IMR-90 (cell line): ENCODE measurements at places on chromosomes 5 and 9. TPM values are rescaled to one million over a fixed set of nuclear protein-coding genes. Genes with fewer than 3 reads are reported as not detected.

- peak; percentile 13 for DNase-seq
Observed at GRCh38 chr9:123438821-123439220, 82.8 kb downstream of the CRB2 start.

DNA sequence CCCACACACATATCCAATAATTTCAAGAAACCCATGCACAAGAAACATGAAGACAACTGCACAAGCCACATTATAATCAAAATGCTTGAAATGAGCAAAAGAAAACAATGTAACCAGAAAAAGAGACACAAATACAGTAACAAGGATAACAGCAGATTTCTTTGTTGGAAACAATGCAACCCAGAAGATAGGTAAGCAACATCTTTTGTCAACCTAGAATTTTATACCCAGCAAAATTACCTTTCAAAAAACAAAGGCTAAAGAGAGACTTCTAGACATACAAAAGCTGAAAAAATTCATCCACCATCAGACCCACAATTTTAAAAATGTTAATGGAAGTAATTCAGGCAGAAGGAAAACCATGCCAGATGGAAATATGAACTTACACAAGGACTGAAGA, 5.0 kb upstream of the COL23A1 start:
- no peak for DNase-seq

DNA sequence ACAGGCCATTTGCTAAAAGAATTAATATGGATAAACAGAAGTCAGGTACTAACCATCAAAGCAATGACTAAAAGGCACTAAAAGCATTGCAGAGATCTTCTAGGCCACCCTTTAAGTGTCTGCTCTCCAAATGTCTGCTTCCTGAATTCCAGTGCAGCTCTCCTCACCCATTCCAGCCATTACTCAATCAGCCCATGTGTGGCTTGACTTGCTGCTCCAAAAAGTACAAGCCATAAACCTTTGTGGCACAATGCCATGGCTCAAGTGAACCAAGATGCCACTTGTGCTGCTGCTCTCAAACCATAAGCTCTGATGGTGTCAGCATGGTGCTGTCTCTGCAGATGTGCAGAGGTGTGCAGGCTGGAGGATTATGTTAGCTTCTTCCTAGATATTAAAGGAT, 290.2 kb upstream of the POU5F2 start:
- DNase-seq = peak; percentile 7

DNA sequence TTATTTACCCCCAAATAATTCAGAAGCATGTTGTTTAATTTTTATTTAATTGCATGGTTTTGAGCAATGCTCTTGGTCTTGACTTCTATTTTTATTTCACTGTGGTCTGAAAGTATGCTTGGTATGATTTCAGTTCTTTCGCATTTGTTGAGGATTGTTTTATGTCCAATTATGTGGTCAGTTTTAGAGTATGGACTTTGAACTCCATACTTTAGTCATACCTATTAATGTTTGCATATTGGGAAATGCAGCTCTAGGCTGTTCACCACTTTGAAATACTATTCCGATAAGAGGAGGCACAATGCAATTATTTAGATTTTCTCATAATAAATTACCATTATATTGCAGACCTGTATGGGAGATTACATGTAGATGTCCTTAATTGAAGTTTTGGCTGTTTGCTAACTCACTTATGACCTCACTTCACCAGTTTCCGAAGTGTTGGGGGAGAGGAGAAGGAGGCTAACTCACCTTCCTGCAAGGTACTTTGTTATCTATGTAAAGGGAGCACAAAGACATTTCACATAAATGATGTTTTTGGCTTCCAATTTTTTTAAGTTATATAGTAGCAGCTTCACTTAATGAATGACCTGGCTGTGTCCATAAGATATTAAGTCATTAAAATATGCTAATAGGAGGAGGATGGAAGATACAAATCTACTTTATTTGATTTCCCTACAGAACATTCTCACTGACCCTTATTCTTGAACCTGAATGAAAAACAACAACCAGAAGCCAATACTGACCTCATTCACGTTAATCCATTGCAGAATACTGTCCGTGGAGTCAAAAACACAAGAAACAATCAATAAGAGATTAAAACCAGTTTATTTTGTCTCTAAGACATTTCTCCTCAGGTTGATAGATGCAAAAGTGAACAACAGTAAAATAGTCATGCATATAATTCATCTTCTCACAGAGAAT, 970.3 kb upstream of the ARRDC3 start:
- peak; percentile 64 for DNase-seq

DNA sequence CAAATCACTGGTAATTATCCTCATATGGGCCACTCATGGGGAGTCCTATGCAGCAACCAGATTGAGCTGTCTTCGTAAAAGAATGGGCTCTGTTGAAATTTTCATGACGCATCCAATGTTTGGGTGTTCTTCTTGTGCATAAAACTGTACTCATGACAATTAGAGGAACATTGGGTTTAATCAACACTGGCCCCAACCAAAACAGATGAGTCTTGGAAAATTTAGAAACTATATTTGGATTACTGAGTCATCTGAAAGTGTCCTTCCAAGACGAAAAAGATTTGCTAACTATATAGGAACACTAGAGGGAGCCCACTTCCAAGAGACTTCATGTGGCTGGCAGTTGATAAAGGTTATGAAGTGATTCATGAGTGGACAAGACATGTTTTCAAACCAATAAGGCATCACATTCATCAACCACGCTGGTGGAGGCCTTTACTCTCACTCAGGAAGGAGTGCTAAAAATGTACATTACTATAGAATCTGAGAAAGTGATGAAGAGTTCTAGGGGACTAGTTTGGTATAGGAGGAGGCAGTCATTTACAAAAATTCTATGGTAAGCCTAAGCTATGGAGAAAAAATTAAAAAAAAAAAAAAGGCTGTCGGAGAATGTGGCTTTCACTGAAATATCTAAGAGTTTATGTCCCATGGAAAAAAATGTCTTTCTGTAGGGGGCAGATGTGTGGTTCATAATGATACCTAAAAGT, 313.5 kb downstream of the PRDM9 start:
- DNase-seq = peak; percentile 1

DNA sequence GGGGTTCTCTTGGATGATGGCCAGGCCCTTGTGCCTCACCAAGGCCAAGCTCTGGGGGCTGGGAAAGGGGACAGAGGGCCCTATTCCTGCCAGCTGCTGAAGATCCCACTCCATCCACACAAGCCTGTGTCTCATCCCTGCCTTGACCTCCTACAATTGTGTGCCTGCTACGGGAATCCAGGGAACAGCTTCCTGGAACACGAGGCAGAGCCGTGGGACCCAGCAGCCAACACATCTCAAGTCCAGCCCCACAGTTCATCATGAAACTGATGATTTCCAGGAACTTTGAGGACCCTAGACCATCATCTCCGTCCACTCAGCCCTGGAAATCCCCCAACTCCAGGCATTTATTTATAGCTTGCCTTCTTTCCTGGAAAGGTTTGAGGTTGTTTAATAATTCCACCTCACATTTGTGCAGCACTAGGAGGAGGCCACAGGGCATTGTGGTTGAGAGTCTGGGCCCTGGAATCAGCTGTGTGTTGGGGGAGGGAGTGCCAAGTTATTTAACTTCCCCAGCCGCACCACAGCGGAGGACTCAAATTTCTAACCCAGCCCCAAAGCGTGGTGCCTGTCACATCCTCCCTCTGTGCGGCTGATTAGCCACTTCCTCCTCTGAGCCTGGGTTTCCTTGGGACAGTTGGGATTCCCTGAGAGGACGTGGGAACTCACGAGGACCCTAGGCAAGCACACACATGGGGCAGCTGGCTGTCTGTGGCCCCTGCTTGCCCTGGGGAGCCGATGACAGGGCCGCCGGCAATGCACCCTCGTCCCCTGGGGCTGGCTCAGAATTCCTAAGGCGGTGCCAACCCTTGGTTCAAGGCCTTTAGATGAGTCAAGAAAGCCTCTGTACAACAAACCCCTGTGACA, 58.2 kb upstream of the GGTA1 start:
- peak; percentile 92 for DNase-seq

- DNase-seq = peak; percentile 23
Observed at GRCh38 chr9:87725356-87725899, 491 bp upstream of the CTSL start.

DNA sequence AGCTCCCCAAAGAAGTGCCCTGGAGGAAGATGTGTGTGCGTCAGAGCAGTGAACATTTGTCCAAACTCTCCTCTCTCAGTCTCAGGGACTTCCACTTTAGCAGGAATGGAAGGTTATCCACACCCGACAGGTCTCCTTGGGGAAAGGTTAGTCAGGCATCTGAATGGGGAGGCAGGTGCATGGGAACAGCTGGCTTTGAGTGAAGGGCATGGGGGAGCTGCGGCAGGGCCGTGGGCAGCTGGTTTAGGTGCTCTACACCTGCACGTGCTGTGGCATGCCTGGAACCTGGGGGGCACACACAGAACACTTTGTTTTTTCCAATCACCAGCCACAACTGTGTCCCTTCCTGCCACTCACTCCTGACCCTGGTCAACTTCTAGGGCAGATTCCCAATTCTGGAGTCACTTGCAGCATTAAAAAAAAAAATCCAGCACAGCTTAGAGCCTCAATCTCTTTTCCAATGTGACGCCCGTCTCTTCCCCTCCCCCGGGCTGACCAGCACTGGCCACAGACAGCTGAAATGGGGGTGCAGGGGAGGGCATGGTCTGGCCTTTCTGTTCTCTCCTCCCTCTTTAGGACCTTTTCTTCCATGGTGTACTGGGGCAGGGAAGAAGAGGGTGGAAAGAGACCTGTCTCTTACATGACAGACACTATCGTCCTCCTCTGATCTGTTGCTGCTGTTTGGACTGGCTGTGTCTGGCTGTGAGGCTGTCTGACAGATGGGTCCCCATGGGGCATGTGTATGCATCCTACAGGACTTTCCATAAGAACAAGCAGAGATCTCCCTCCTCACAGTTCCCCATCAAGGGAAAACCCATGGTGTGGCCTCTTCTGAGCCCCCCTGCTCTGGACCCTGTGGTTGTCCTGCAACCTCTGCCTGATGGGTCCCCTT, 9.5 kb upstream of the IL3 start:
- no peak for DNase-seq

- no peak for DNase-seq
Observed at GRCh38 chr5:55702598-55703345, 9.4 kb downstream of the SLC38A9 start.

DNA sequence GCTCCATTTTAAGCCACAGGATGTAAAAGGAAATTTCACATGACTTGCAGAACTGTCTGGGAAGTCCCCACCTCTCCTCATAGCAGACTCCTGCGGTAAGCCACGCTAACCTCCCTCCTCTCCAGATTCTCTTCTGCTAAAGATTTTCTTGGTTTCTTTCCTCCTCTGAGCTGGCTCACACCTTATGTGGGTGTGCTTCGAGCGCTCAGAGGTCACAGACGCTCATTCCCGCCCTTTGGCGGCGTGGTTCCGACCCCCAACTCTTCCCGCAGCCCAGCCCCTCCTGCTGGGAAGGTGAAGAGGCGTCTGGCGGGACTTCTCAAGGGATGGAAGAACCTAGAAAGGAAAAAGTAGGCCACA, 32.9 kb upstream of the CDK20 start:
- no peak for DNase-seq

DNA sequence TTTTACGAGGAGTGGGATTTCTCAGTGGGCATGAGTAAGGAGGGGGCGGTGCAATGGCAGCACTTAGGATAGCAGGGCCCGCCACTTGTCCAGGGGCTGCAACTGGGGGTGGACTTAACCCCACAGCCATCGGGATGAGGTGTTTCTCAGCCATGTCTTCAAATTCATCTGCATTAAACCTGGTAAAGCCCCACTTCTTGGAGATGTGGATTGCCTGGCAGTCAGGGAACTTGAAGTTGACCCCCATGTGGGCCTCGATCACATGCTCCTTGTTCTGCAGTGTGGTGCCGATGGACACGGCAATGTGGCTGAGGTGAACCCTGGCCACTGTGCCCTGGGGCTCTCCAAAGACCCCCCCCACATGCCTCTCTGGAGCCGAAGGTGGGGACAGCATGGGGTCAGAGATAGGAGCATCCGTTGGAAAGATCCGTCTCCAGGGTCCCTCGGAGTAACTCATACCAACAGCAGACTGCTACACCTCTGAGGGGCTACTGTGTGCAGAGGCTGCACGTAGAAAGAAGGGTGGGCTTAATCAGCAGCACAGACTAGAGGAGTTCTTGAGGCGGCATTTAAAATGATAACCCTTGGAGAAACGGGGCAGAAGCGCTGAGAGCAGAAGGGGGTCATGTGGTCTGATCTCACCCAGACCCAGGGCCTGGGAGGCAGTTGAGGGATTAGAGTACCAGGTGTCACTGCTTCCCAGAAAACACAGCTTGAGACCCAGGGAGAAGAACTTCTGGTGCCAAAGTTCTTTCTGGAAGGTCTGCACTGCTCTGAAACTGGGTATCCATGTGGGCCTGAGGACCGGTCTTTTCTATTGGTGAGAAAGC, 141.4 kb downstream of the MTX3 start:
- DNase-seq = no peak

GRCh38 chr5:40385544-40385943, 294.2 kb upstream of the PTGER4 start:
- DNase-seq = peak; percentile 66

DNA sequence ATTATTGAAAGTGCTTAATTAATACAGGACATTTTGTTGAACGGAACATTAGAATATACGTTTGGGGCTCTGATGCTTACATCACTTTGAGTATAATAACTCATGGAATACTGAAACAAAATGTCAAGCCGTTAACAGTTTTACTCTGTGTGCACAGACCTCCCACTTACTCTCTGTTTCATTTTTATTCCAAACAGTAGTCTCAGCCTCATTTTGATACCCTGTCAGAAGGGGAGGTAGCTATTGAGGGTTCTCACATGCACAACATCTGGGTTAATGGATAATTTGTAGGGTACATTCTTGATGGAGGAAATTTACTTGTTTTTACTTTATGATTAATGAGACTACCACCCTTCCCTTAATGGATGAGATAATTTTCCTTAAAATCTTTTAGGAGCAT, 59.0 kb downstream of the SCAMP1 start:
- no peak for DNase-seq

DNA sequence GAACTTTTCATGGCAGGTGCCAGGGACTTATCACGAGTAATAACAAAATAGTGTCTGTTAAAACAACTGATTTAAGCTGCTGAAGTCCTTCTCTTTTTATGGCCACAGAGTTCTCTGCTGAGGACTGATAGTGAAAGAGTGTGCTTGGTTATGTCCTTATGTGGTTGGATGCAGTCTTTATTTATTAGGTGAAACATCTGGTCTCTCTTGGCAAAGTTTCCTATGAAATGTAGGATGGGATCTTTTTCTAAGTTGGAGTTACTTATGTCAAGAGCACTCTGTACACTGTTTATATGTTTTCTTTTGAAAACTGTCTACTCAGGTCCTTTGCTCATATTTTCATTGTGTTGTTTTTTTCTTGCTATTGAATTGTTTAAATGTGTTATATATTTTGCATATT, 1816.1 kb upstream of the C9orf72 start:
- DNase-seq = no peak

Gene PRRX2
- 35.5 and 45.9 TPM in 2 replicates for polyA plus RNA-seq

Gene RECK
- polyA plus RNA-seq = 38.5 and 44.0 TPM in 2 replicates
